Naive thymus-derived CD8-positive, alpha-beta T cell (primary cell): ENCODE measurements at places on chromosomes 2 and 18.

GRCh38 chr2:29260142-29260772 lies 145.0 kb downstream of the CLIP4 start:
- no peak for DNase-seq

DNA sequence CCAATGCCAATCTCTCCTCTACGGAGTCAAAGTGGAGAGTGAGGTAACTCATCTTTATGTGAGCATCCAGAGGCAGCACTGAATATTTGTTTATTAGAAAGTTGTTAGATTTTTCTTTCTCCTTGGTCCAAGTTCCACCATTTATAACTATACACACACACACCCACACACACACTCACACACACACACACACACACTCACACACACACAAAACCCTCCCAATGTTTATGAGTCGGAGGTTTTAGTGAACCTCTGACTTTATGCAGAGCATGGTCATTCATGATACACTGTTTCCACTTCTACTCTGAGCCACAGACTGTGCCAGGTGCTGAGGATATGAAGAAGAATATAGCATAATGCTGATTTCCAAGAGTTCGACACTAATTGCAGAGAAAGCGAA lies 132.9 kb upstream of the CCDC68 start:
- DNase-seq = no peak

GRCh38 chr2:218400167-218400929 lies 680 bp downstream of the CTDSP1 start:
- no peak for DNase-seq

GRCh38 chr2:193074933-193075332 lies 880.2 kb upstream of the TMEFF2 start:
- DNase-seq = no peak

GRCh38 chr2:218961651-218962570 lies 2.4 kb downstream of the CDK5R2 start:
- DNase-seq = no peak

GRCh38 chr18:22342625-22343024 lies 75.1 kb downstream of the CTAGE1 start:
- no peak for DNase-seq

DNA sequence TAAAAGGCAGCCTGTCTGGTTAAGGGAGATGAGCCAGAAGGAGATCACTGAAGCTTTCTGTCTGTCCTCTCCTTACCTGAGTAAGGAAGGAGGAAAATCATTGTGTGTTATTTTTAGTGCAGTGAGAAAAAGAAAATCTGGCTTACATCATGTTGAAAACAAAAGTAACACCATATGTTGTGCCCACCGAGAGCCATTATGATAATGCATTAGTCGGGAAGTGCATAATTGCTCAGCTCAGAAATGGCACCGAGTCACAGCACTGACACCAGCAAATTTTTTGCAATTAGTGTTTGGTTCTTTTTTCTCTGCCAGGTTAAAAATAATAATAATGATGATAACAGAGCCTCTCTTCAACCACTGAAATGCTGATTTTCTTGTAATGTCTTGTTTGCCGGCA lies 46.6 kb downstream of the HNMT start:
- DNase-seq = no peak

- no peak for DNase-seq
These were observed 106.1 kb downstream of the UGGT1 start for GRCh38 chr2:128197059-128197458.

DNA sequence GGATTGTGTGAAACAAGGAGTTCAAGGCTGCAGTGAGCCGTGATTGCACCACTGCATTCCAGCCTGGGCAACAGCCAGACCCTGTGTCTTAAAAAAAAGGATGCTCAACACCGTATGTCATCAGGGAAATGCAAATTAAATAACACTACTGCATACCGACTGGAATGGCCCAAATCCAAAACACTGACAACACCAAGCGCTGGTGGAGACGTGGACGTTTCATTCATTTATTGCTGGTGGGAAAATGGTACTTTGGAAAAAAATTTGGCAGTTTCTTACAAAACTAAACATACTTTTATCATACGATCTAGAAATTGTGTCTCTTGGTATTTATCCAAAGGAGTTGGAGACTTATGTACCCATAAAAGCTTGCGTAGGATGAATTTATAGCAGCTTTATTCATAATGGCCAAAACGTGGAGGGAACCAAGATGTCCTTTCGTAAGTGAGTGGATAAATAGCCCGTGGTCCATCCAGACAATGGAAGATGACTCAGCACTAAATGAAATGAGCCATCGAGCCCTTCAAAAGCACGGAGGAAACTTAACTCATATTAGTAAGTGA lies 24.2 kb downstream of the NEU4 start:
- no peak for DNase-seq

- DNase-seq = no peak
These were observed 91.9 kb downstream of the TWIST2 start for GRCh38 chr2:238939521-238940403.

DNA sequence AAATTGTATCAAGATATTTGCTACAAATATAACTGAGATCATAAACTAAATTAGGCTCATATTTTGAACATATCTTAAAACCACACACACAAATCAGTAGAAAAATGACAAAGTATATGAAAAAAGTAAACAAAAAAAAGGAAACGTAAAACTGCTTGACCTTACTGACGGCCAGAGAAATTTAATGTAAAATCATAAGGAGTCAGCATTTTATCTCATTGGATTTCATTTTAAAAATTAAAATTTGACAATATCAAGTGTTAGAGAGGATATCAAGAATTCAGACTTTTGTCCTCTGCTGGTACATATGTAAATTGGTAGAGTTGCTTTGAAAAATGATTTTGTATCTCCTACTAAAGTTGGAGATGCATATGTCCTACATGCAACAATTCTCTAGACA lies 209.2 kb upstream of the ZC3H15 start:
- DNase-seq = no peak

DNA sequence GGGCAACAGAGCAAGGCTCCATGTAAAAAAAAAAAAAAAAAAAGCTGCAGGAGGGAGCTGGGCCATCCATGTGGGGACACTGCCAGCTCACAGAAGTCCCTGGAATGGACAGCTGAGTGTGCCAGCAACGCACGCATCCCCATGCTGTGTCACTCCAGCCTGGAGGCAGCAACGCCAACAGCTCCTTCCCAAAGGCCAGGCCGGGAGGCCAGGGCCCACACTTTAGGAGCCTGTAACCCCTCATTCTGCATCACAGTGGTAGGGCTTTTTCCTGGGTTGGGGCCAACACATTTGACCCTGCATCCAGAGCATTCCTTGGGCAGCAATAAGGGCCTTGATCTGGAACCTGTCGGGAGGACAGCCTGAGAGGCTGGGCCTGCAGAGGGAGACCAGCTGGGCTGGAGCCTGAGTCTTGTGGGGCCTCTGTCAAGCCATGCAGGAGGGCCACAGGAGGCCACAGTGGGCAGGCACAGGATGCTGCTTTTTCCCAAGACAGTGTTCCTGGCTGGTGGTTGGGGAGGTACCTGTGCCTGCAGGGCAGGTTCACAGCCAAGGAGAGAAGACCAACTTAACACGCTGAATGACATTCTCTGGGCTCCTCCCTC lies 16.8 kb upstream of the KCNK3 start:
- no peak for DNase-seq

- no peak for DNase-seq
These were observed 27.7 kb downstream of the AFTPH start for GRCh38 chr2:64551851-64552250.

DNA sequence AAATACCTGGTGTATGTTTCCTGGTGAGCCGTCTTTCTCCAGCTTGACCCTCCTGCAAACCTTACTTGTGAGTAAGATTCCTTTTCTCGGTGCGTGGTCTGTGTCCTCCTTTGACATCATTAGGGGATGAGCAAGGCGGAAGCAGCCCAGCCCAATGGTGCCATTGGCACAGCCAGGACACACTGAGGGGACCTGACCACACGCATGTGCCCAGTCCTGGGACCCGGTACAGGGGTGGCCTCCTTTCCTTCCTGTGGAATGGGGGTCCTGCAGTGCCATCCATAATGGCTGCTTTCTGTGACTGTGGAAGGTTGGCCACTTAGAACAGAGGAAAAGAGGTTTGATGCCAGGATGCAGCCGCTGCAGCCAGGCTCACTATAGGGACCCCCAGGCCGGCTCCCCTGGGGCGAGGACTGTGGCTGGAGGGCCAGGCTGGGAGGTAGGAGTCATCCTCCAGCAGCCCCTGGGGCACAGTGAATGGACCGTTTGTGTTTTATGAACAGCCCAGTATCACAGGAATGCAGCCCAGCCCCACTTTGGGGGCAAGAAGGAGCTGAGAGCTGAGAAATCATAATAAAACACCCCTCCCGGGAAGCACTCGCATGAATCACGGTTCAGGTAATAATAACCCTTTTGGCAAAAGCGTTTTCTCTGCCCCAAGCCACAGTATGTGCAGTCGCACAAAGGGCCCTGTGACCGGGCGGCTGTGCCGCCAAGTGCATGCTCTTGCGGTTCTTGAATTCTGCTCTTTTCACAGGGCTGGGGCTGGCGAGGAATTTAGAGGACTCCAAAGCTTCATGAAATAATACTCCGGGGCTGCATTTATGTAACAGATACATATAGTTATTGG lies 73.2 kb downstream of the ASB1 start:
- DNase-seq = no peak

GRCh38 chr18:59616501-59616900 lies 80.7 kb downstream of the CCBE1 start:
- no peak for DNase-seq

DNA sequence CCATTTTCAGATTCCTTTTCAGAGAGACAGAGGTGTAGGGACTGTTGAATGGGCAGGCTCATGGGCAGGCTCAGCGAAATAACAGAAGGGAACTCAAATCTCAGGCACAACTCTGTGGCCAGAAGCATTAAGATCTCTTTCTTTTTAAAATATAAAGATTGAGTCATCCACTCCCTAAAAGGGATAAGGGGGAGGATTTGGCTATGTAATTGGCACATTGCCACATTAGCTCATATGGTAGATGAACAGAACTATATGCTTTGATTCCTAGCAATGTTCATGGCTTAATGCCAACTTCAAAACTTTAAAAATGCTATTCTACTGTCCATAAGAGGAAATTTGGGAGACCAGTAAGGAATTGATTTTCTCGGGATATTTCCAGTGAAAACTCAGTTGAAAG lies 53.8 kb upstream of the SLC5A7 start:
- no peak for DNase-seq

- DNase-seq = no peak
These were observed 138.3 kb downstream of the ASB1 start for GRCh38 chr2:238565031-238565430.

DNA sequence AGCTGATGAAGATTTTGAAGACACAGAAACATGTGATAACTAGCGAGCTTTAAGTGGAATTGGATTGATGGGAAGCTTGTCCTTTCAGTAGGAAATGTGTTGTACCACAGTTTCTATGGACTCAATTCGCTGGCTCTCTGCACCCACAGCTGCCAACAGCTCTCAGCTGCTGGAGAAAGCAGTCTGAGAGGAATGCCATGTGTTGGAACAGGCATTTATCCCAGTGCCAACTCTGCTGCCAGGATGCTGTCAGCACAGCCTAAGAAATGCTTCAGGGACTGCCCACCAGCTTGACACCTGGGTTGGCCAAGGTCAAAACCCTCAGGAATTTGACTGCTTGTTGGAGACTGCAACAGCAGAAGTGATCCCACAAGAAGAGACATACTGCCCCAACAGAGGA lies 193.0 kb upstream of the THSD7B start:
- DNase-seq = no peak

GRCh38 chr2:75142081-75142480 lies 57.2 kb downstream of the TACR1 start:
- DNase-seq = no peak
